ENCODE measurements at places on chromosomes 4 and X. TPM values are rescaled to one million over a fixed set of nuclear protein-coding genes. Genes with fewer than 3 reads are reported as not detected.

PCGF3 gene
- 38.0 TPM for total RNA-seq

PLA2G12A gene
- 13.2 TPM for total RNA-seq

SFRP2 gene
- total RNA-seq: 11.3 TPM

SMARCA1 gene
- total RNA-seq: 41.7 TPM

CXCR3 gene
- not detected for total RNA-seq

DCAF4L1 gene
- total RNA-seq: not detected

GPR173 gene
- 1.5 TPM for total RNA-seq

DUX4 gene
- total RNA-seq: not detected

UGT2B11 gene
- not detected for total RNA-seq

CTAG1A gene
- total RNA-seq: not detected

RASSF6 gene
- not detected for total RNA-seq

CFP gene
- 0.70 TPM for total RNA-seq

MTCP1 gene
- 0.26 TPM for total RNA-seq

FGFBP1 gene
- total RNA-seq: not detected
